ENCODE measurements at places on chromosomes 3 and 15. TPM values are rescaled to one million over a fixed set of nuclear protein-coding genes. Genes with fewer than 3 reads are reported as not detected.
A peak's percentile ranks its signal among the peaks of the same experiment; 100 is the strongest.

- H3K27ac ChIP-seq = no peak overlapping the region
- DNase-seq = no peak
- H3K36me3 ChIP-seq = no peaks in the 10 kb centered on the region
- H3K4me3 ChIP-seq = no peak overlapping the region
- peaks cover 4% of the 10 kb centered on the region for H3K4me1 ChIP-seq
Observed at GRCh38 chr15:35206060-35206675, 121.1 kb upstream of the NANOGP8 start.

GRCh38 chr15:99321468-99321867, 70.2 kb downstream of the LRRC28 start:
- no peak overlapping the region for H3K27ac ChIP-seq
- peaks cover 36% of the 10 kb centered on the region for H3K4me1 ChIP-seq
- H3K36me3 ChIP-seq = no peaks in the 10 kb centered on the region
- no peak for DNase-seq
- no peaks in the 10 kb centered on the region for H3K27me3 ChIP-seq

The LRRN1 gene
- total RNA-seq = 4.8 TPM

- H3K27ac ChIP-seq = peak overlapping the region; percentile 86
- peak overlapping the region; percentile 91 for H3K4me3 ChIP-seq
- no peaks in the 10 kb centered on the region for H3K27me3 ChIP-seq
Observed at GRCh38 chr15:63156755-63157117, 541 bp downstream of the RPS27L start.

DNA sequence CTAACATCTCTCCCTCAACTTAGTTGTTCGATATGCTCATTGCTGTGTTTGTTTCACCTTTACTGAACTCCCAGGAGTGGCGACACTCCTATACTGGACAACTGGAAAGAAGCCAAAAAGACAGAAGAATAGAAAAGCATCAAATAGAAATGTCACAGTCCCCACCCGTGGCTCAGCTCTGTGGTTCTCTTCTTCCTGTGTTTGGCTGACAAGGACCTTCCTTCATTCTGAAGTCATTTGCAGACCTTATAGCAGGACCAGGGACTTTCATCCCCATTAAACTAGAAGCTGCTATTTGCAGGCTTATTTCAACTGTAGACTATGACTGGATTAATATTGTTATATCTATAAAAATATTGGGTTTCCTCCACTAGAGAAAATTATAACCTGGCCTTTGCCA, 125.9 kb downstream of the NECTIN3 start:
- H3K36me3 ChIP-seq = no peaks in the 10 kb centered on the region
- DNase-seq = no peak
- H3K27ac ChIP-seq = no peak overlapping the region
- H3K4me3 ChIP-seq = no peak overlapping the region

- no peak for DNase-seq
- no peaks in the 10 kb centered on the region for H3K4me1 ChIP-seq
- no peak overlapping the region for H3K4me3 ChIP-seq
- no peaks in the 10 kb centered on the region for H3K27me3 ChIP-seq
- no peaks in the 10 kb centered on the region for H3K36me3 ChIP-seq
- no peak overlapping the region for H3K27ac ChIP-seq
Observed at GRCh38 chr15:33795070-33795469, 173.2 kb upstream of the CHRM5 start.

DNA sequence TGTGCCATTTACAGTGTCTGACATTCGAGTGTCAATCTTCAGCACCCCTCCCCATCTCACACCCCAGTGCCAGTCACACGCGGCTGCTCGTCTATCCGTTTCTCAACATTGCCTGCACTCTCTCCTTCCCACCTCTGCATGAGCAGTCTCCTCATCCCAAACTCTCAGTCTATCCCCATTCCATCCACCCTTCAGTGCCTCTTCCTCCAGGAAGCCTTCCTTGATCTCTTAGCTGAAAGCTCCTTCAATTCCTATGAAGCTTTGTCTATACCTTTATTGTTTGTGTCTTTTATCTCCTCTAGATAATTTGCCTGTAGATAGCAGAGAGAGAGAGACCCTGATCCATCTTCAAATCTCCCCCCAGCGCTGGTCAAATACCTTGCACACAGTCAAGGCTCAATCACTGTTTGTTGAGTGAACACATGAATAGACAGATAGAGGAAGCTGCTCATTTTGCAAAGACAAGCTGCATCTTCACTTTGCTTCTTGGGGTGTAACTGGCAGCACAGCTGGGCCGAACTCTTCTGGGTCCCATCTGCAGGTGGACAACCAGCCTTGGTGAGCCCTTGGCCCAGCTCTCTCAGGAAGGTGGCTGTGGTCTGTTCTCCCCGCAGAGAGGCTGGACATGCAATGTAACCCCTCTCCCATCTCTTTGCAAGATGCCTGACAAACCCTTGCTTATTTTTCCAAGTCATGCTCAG, 52.8 kb downstream of the ITGA11 start:
- no peak for DNase-seq
- H3K27me3 ChIP-seq = no peaks in the 10 kb centered on the region
- H3K27ac ChIP-seq = no peak overlapping the region
- no peaks in the 10 kb centered on the region for H3K4me1 ChIP-seq
- H3K36me3 ChIP-seq = no peaks in the 10 kb centered on the region

The EPHB1 gene
- total RNA-seq = 2.4 TPM

The TMF1 gene
- total RNA-seq = 27.0 TPM

The CTSH gene
- 42.1 TPM for total RNA-seq

DNA sequence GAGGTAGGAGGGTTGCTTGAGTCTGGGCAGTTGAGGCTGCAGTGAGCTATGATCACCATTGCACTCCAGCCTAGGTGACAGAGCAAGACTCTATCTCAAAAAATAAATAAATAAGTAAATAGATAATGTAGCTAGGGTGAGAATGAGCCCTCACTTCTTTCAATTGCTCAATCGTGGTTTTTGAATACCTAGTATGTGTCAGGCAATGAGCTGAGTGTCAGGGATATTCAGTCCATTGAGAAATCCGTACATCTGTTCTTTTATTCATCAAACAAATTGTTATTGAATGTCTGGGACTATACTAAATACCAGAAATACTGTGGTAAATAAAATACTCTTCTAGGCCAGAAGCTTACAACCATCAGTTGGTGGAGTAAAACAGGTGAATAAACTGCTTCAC, 6.2 kb upstream of the ZNF148 start:
- H3K27ac ChIP-seq = no peak overlapping the region
- peaks cover under 1% of the 10 kb centered on the region for H3K4me1 ChIP-seq
- H3K4me3 ChIP-seq = no peak overlapping the region

The LRRC2 gene
- total RNA-seq = 103 TPM

- no peaks in the 10 kb centered on the region for H3K27me3 ChIP-seq
- no peaks in the 10 kb centered on the region for H3K36me3 ChIP-seq
- DNase-seq = no peak
- H3K27ac ChIP-seq = no peak overlapping the region
Observed at GRCh38 chr15:37893309-37893708, 41.1 kb upstream of the TMCO5A start.

DNA sequence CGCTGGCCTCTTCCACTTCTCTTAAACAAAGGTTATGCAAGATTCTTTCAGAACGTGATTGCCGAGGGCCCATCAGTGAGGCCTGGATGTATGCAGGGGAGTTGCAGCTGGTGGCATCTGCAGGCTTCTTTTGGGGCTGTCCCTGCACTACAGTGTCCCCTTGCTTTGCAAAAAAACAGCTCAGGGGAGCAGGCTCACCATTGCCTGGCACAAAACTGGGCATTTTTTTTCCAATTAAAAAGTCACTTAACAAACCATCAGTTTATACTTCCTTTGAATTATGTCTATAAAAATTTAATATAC, 148.6 kb downstream of the ATP10A start:
- no peak overlapping the region for H3K4me3 ChIP-seq
- H3K4me1 ChIP-seq = no peaks in the 10 kb centered on the region
- H3K36me3 ChIP-seq = no peaks in the 10 kb centered on the region
- H3K27me3 ChIP-seq = no peaks in the 10 kb centered on the region

The CCNB2 gene
- not detected for total RNA-seq

DNA sequence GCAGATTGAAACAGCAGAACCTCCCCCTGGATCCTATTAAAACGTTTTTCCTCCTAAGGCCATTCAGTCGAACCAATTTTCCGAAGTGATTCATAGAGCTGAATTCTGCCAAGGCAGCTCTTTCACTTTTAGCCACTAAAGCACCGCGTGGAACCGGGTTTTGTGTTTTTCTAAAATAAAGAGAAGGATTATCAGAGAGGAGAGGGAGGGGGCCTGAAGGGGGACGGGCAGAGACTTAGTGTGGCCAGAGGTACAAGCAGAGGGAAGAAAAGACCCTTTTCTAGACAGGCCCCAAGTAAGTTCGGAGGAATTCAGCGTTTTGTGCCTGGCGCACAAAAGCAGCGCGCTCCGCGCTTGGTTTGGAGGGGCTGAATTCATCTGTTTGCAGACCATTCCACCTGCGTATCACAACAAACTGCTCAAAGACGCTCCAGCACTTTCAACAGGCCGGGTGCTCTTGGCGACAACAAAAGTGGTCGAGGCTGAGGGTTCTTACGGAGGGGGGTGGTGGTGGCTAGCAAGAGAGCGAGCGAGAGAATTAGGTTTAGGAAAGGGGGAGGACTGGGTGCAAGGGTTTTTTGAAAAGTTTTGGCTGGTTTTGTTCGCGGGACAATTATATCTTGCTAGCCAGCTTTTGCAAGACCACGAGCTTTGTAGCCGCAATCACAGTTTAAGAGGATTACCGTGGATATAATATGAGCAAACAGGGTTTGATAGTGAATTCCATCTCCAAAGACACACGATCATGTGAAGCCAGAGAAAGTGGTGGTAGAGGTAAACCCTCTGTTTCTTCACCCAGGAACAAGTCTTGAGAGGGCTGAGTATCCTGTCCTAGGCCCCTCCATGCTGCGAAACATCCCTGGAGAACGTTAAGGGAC, 1.2 kb upstream of the FEZF2 start:
- no peak overlapping the region for H3K27ac ChIP-seq
- peak overlapping the region; percentile 40 for H3K4me3 ChIP-seq

DNA sequence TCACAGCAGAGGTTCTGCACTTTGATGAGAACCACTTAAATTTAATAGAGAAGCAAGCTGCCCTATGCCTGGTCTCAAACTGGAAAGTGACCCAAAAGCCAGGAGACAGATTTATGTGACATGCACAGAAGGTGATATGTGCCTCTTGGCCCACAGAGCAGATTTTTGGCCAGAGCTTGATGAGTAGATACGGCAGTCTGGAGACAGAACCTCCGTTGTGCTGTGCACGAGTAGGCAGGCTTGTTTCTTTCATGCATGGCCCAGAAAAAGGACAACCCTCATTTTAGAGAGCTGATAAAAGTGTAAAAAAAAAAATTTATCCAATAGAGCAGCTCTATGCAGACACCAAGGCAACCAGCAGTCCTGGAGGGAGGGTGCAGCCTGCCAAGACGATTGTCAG, 423.1 kb downstream of the CNTN6 start:
- no peaks in the 10 kb centered on the region for H3K36me3 ChIP-seq
- H3K4me1 ChIP-seq = no peaks in the 10 kb centered on the region
- no peaks in the 10 kb centered on the region for H3K27me3 ChIP-seq

DNA sequence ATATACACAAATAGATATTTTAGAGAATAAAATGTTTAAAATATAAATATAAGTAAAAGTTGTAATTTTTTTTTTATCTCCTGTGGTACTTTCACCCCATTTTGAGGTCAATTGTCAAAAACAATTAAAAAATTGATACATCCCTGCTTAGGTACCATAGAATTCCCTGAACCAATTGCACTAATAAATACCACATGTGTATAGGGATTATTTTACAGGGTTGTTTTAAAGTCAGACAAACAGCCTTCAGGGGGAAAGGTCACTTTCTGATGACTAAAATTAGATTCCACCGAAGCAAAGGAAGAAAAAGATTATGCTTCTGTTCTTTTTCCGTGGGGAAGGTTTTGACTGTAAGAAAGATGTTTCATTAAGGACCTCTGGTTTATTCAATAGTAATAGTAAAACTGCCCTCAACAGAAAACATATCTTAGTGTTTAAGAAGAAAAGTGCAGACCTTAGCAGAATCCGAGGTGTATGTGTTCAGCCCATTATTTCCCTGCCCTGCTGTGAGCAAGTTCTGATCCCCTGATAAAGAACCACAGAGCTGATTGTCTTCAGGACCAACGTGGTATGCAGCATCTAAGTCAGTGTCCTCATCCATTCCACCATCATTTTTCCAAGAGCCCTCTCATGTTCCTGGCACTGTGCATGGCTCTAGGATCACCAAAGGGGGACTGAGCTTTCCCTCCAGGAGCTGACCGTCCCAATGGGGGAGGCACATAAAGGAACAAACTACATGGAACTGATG, 132.9 kb upstream of the IL12A start:
- no peaks in the 10 kb centered on the region for H3K27me3 ChIP-seq
- H3K36me3 ChIP-seq = no peaks in the 10 kb centered on the region
- H3K4me1 ChIP-seq = peaks cover 88% of the 10 kb centered on the region
- H3K27ac ChIP-seq = peak overlapping the region; percentile 97

The SPINK8 gene
- total RNA-seq = not detected

DNA sequence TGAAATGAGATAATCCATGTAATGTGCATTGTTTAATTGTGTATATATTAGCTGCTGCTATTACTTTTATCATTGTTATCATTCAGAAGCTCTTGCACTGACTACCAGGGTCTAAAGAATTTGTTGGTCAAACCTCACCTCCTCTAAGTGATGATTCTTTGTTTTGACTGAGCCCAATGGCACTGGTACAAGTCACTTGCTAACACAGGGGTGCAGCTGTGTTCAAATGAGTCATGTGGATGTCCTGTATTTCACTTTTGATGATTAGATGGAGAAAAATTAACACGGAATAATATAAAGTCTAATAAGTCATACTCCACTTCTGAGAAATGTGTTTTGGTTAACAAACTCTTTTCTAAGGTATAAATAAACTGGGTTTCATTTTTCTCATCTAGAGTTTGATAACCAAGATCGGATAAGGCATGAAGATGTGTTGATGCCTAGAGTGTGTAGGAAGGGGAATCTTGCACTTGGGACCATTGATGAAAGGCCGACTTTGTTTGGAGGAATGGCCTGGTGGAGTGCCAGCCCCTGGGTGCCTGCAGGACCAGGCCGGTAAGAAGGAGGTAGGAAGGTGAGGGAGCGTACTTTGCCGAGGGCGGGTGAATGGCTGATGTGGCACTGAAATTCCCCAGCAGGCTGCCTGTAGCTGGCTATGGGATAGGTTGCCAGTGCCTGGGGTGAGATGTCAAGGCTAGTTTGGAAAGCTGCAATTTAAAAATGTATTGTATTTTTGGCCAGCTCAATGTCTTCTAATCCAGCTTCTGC, 244.7 kb upstream of the ZPLD1 start:
- H3K36me3 ChIP-seq = no peaks in the 10 kb centered on the region
- H3K4me1 ChIP-seq = peaks cover 4% of the 10 kb centered on the region
- H3K27me3 ChIP-seq = no peaks in the 10 kb centered on the region
- DNase-seq = no peak

DNA sequence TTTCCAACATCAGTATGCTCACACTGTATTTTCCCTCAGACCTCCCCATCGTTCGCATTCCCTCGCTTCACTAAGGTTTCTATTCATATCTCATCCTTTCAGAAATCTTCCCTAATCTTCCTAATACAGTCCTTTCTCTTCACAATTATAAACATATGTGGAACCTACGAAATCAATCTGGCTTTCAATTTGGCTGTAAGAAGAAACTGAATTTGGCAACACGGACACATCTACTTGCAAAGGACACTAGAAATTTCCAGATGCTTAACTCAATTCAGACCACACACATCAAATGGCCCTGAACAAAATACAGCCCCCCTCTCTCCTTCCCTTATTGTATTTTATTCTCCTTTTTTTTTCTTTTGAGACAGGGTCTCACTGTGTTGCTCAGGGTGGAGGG, 39.1 kb upstream of the TM4SF19 start:
- H3K4me1 ChIP-seq = no peaks in the 10 kb centered on the region
- DNase-seq = no peak
- H3K27ac ChIP-seq = no peak overlapping the region
- no peaks in the 10 kb centered on the region for H3K36me3 ChIP-seq

The MST1 gene
- total RNA-seq = 1.7 TPM
